Progenitor cell of endocrine pancreas (in vitro differentiated cells): ENCODE measurements at places on chromosomes 1 and 21. TPM values are rescaled to one million over a fixed set of nuclear protein-coding genes. Genes with fewer than 3 reads are reported as not detected.

DNA sequence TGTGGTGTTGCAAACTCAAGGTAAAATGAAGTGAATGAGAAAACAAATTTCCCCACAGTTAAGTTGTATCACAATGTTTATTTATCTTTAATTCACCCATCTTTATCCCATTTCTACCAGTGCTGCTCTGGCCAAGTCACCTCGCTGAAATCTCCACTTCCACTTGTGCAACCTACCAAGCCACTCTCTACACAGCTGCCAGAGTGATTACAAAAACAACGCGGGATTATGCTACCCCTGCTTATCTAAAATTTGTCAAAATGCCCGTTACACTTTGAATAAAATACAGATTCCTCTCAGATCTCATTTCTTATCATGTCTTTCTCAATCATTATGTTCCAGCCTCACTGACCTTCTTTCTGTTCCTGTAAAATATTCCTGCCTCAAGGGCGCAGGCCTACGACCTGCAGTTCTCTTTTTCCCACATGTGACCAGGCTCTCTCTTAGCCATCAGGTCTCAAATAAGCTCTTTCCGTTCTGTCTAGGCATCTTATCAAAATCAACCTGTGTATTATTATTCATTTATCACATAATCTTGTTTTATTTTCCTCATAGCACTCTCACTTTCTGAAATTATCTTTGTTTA, 95.6 kb downstream of the NTMT2 start:
- H3K4me1 ChIP-seq, result peaks cover 8% of the 10 kb centered on the region
- no peaks in the 10 kb centered on the region for H3K27me3 ChIP-seq
- no peak overlapping the region for H3K4me3 ChIP-seq
- no peak for DNase-seq

DNA sequence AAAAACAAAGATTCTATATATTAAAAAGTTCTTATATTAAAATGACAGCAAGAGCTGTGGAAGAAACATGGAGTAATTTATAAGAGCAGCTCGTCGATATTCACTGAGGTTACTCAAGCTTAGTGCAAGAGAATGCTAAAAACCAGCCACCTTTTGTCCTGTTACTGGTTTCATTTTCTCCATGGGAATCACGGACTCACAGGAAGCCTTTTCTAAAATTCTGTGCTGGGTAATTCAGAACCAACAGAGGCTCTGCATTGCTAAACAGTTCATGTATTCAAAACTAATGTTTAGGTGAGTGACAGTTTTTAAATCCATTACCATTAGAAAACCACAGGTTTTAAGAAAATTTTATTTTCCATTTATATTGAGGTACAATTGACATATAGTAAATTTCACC, 147.8 kb upstream of the MAP1LC3C start:
- no peaks in the 10 kb centered on the region for H3K27me3 ChIP-seq
- H3K4me3 ChIP-seq, result no peak overlapping the region
- no peak for DNase-seq
- H3K27ac ChIP-seq, result no peak overlapping the region

The ZNF326 gene
- 67.2 and 70.9 TPM in 2 replicates for total RNA-seq

The LCE2A gene
- not detected in 2 replicates for total RNA-seq

DNA sequence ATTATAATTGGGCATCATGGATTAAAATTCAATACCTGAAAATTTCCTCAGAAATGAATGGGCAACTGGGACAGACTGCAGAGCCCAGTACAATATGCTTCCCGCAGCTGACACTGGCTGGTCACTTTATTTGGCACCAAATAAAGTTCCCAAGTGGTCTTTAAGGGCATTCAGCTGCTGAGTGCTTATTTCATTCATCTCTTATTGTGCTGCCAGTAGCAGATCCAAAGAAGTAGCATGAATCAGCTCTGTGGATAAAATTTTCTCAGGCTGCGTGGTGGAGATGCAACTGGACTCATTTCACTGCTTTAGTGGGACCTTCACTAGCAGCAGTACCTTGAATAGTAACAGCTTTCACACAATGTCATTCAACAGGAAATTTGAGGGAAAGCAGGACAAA, 226.3 kb upstream of the ADGRL2 start:
- H3K27ac ChIP-seq, result no peak overlapping the region
- H3K4me3 ChIP-seq, result no peak overlapping the region
- no peak for DNase-seq
- no peaks in the 10 kb centered on the region for H3K36me3 ChIP-seq
- peaks cover 15% of the 10 kb centered on the region for H3K4me1 ChIP-seq

DNA sequence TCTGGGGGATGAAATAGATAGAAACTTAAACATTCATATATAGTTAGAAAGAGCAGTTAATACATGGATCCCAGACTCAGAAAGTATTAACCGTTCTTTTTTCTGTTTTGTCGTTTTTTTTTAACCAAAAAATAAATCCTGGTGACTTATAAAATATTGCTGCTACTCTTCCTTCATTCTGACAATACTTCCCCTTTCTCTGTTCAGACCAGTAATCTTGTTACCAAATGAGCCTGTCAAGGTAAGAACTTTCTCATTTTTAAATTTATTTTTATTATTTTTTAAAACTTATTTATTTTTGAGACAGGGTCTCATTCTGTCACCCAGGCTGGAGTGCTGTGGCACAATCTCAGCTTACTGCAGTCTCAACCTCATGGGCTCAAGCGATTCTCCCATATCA, 13.7 kb downstream of the PTPN22 start:
- H3K4me3 ChIP-seq, result no peak overlapping the region
- H3K27me3 ChIP-seq, result no peaks in the 10 kb centered on the region
- H3K27ac ChIP-seq, result no peak overlapping the region

DNA sequence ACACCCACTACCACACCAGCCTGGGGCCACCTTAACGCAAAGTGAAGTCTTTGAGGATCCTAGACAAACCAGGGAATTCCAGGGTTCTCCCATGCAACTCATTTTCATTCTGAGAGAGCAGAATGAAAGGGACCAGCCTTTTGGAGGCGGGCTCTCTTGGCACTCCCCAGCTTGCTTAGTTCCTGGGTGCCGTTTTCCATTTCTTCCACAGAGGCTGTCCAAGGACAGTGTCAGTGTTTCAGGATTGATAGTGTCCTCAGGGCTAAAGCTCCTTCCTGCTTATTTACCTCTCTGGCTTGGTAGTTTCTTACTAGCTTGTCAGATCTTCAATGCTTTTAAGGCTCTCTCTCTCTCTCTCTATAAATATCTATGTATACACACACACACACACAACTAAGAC, 30.1 kb upstream of the GNG4 start:
- H3K27me3 ChIP-seq, result no peaks in the 10 kb centered on the region
- peaks cover 6% of the 10 kb centered on the region for H3K4me1 ChIP-seq
- no peak overlapping the region for H3K27ac ChIP-seq
- H3K4me3 ChIP-seq, result no peak overlapping the region
- DNase-seq, result no peak
- H3K36me3 ChIP-seq, result peaks cover 15% of the 10 kb centered on the region

The BEND5 gene
- 14.5 and 23.9 TPM in 2 replicates for total RNA-seq

DNA sequence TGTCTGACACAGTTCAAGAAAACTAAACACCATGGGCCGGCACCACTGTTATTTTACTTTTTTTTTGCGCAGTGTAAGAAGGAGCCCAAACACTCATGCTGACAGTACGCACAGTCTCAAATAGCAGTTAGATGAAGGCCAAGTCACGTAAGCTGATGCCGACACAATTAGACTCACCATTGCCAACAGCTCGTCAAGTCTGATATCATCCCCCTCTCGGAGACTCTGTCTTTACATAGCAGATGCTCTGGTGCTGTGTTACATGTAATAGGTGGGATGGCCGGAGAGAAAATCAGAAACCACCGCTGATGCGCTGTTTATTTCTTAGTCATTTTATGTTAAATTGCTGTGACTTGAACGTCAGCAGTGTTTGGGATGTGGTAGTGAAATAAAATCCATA, 49.3 kb downstream of the TGFB2 start:
- no peak for DNase-seq
- H3K4me3 ChIP-seq, result no peak overlapping the region
- H3K4me1 ChIP-seq, result peaks cover 20% of the 10 kb centered on the region
- H3K27ac ChIP-seq, result no peak overlapping the region
- H3K36me3 ChIP-seq, result peaks cover 6% of the 10 kb centered on the region

DNA sequence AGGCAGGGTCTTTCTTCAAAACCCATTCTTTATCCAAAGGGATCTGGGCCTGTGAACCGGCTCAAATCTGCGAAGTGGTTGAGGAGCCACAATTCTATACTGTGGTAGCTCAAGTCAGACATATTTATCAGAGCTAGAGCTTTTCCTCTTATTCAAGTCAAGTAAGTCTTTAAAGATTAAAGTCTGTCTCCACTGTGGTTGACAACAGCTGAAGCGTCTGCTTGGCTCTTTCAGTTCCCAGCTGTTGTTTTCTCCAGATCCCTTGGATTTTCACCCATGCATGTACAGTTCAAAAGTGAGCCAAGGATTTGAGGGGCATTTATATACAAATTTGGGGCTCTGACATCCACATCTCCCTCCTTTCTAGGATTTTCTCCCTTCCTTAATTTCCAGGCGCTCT, 66.9 kb downstream of the C1orf185 start:
- H3K27ac ChIP-seq, result no peak overlapping the region
- no peak overlapping the region for H3K4me3 ChIP-seq
- H3K4me1 ChIP-seq, result no peaks in the 10 kb centered on the region
- DNase-seq, result no peak
- no peaks in the 10 kb centered on the region for H3K27me3 ChIP-seq

- no peak overlapping the region for H3K27ac ChIP-seq
- no peak overlapping the region for H3K4me3 ChIP-seq
- H3K27me3 ChIP-seq, result no peaks in the 10 kb centered on the region
- H3K4me1 ChIP-seq, result no peaks in the 10 kb centered on the region
These were observed 8.7 kb downstream of the PARK7 start for GRCh38 chr1:7970246-7970645.

The DRAXIN gene
- total RNA-seq, result 2.8 and 3.2 TPM in 2 replicates

GRCh38 chr1:204692841-204693356, 7.4 kb upstream of the LRRN2 start:
- H3K27me3 ChIP-seq, result peaks cover 40% of the 10 kb centered on the region
- no peak overlapping the region for H3K4me3 ChIP-seq
- H3K27ac ChIP-seq, result no peak overlapping the region
- no peaks in the 10 kb centered on the region for H3K4me1 ChIP-seq
- DNase-seq, result no peak

The OR2G6 gene
- total RNA-seq, result not detected in 2 replicates

The SAMD11 gene
- total RNA-seq, result 42.9 and 53.9 TPM in 2 replicates

The L1TD1 gene
- 2.7 and 3.4 TPM in 2 replicates for total RNA-seq

DNA sequence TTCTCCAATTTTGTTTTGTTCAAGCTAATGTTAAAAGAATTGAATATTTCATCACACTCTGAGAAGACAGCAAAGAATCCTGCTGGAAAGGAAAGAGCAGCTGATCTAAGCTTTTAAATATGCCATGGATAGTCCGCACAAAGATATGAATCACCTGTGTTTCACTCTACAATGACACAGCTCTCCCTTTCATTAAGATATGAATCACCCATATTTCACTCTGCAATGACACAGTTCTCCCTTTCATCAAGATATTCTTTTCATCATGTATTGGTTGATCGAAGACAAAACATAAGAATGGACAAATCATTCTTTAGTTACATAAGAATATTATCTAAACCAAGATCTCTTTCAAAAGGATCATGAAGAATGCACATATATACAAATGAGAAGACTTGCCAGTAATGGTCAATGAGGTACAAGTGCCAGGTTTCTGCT, 367.3 kb downstream of the SMYD3 start:
- H3K36me3 ChIP-seq, result no peaks in the 10 kb centered on the region
- H3K4me3 ChIP-seq, result no peak overlapping the region
- DNase-seq, result no peak
- H3K27ac ChIP-seq, result no peak overlapping the region
- H3K27me3 ChIP-seq, result no peaks in the 10 kb centered on the region
- H3K4me1 ChIP-seq, result no peaks in the 10 kb centered on the region

- no peak overlapping the region for H3K27ac ChIP-seq
- no peaks in the 10 kb centered on the region for H3K36me3 ChIP-seq
- peaks cover 43% of the 10 kb centered on the region for H3K4me1 ChIP-seq
- no peak overlapping the region for H3K4me3 ChIP-seq
- DNase-seq, result no peak
These were observed 206.9 kb upstream of the SNX7 start for GRCh38 chr1:98454666-98455065.

- no peaks in the 10 kb centered on the region for H3K4me1 ChIP-seq
- no peaks in the 10 kb centered on the region for H3K36me3 ChIP-seq
- no peaks in the 10 kb centered on the region for H3K27me3 ChIP-seq
- H3K4me3 ChIP-seq, result no peak overlapping the region
- DNase-seq, result no peak
These were observed 115.9 kb downstream of the HIVEP3 start for GRCh38 chr1:41802532-41803501.

The CRYBG2 gene
- 13.8 and 19.3 TPM in 2 replicates for total RNA-seq

The TENT5C gene
- 11.4 and 13.6 TPM in 2 replicates for total RNA-seq

DNA sequence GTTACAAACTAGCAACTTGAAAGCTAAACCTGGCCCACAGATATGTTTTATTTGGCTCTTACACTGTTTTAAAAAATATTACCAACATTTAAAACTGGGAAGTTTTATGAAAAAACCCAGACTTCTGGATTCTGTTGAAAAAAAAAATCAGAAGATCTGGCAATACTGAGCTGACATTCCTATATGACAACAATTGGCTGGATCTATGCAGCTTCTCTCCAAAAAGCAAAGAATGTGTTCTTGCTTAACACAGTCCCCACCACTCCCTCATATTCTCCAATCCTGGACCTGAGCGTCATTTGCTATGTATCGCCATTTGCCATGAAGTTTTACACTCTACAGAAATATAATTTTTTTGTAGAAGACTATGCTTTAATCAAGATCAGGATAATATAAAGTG, 859.6 kb downstream of the LTN1 start:
- no peak overlapping the region for H3K4me3 ChIP-seq
- no peak for DNase-seq
- no peaks in the 10 kb centered on the region for H3K4me1 ChIP-seq
- no peaks in the 10 kb centered on the region for H3K36me3 ChIP-seq
- H3K27ac ChIP-seq, result no peak overlapping the region
- H3K27me3 ChIP-seq, result no peaks in the 10 kb centered on the region

GRCh38 chr1:186030453-186030852, 296.3 kb downstream of the HMCN1 start:
- no peak for DNase-seq
- H3K27ac ChIP-seq, result no peak overlapping the region
- H3K4me3 ChIP-seq, result no peak overlapping the region

- peaks cover 9% of the 10 kb centered on the region for H3K4me1 ChIP-seq
- H3K36me3 ChIP-seq, result no peaks in the 10 kb centered on the region
- H3K27ac ChIP-seq, result peak overlapping the region; percentile 62
These were observed 787 bp downstream of the PTGFR start for GRCh38 chr1:78491451-78492071.

GRCh38 chr1:17587693-17588047, 48.2 kb downstream of the ARHGEF10L start:
- H3K27ac ChIP-seq, result peak overlapping the region; percentile 79
- H3K27me3 ChIP-seq, result peaks cover 14% of the 10 kb centered on the region
- DNase-seq, result no peak
- H3K36me3 ChIP-seq, result peaks cover 11% of the 10 kb centered on the region

DNA sequence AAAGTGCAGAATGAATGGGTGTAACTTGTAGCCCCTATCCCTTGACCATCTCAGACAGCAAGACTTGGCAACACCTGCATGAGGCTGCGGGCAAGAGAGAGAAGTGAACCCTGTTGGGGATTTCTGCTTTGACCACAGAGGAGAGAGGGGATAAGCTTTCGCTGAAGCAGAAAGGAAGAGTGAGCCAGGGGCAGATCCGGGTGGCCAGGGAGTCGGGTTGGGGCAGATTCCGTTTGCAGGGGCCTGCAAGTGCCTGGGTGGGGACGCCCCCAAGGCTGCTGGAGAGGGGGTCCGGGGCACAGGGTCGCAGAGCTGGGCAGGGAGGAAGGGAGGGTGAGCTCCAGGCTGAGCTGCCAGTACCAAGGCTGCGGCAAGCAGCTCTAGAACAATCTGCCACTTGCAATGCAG, 25.3 kb upstream of the PIK3CD start:
- no peak for DNase-seq
- peaks cover 27% of the 10 kb centered on the region for H3K27me3 ChIP-seq
- H3K4me1 ChIP-seq, result no peaks in the 10 kb centered on the region
- H3K27ac ChIP-seq, result no peak overlapping the region

The CCNL2 gene
- total RNA-seq, result 381 and 386 TPM in 2 replicates
